ENCODE measurements at places on chromosomes 5 and 9.

DNA sequence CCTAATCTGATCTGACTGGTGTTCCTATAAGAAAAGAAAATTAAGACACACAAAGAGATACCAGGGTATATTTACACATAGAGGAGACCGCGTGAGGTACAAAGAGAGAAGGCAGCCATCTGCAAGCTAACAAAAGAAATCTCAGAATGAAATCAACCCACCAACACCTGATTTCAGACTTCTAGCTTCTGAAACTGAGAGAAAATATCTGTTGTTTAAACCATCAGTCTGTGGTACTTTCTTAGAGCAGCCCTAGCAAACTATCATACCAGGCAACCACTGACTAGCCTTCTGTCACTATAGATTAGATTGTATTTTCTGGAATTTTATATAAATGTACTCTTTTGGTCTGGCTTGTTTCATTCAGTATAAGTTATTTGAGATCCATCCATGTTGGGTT, 779.3 kb upstream of the ACO1 start:
- H3K27ac ChIP-seq, result no peak overlapping the region
- no peaks in the 10 kb centered on the region for H3K36me3 ChIP-seq
- no peak for DNase-seq

DNA sequence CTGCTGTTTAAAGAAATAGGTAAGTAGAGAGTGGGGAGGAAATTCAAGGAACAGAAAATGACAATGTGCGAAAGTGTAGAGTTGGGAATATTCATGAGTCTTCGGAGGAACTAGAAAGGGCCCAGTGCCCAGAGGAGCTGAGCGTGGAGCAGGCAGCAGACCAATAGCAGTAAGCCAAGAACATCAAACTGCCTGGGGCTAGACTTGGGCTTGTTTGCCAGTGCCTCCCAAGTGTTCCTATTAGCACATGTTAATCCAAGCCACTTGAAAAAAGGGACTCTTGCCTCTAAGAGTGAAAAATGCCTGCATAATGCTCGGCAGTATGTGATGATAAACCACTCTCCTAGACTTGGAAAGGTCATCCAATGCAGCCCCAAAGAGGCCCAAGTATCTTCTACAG, 1.2 kb upstream of the TAL2 start:
- H3K36me3 ChIP-seq, result no peaks in the 10 kb centered on the region
- DNase-seq, result no peak
- no peak overlapping the region for H3K4me3 ChIP-seq
- peaks cover 5% of the 10 kb centered on the region for H3K27me3 ChIP-seq
- no peak overlapping the region for H3K27ac ChIP-seq

GRCh38 chr5:87909382-87909781, 359.3 kb downstream of the TMEM161B start:
- H3K36me3 ChIP-seq, result no peaks in the 10 kb centered on the region
- H3K4me3 ChIP-seq, result no peak overlapping the region
- no peak for DNase-seq
- H3K27ac ChIP-seq, result no peak overlapping the region
- H3K4me1 ChIP-seq, result no peaks in the 10 kb centered on the region
- no peaks in the 10 kb centered on the region for H3K27me3 ChIP-seq

DNA sequence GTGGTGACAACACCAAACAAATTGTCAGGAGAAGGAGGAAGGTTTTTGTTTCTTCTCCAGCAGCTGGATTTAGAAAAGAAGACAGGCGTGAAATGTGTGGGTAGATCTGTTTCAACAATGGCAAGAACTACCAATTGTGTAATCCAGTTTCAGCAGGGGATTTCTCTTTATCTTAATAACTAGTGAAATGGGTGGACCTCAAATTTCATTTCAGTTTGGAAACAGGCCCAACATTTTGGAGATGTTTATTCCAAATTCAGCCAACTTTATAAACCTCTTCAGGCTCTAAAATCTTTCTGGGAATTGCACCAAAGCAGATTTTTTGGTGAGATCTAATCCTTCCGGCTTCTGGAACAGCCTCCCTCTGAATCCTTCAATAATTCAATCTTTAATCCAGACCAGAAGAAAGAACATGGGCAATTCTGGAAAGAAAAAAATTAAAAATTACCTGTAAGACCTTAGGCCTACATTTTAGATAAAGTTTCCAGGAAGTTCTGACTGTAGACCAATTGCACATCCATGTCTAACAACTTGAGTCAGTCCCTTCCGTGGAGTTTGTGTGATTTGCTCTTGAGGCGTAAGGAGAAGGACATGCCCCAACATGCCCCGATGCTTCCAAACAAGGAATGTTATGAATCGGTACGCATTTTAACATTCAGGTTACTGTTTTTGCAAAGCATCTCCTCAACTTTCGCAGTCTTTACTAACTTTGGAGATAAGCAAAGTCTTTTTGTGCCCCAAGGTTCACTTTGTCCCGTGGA, 423.6 kb downstream of the IRX1 start:
- no peaks in the 10 kb centered on the region for H3K36me3 ChIP-seq
- no peak for DNase-seq
- H3K27ac ChIP-seq, result no peak overlapping the region
- H3K4me1 ChIP-seq, result peaks cover 22% of the 10 kb centered on the region
- no peaks in the 10 kb centered on the region for H3K27me3 ChIP-seq
- H3K4me3 ChIP-seq, result no peak overlapping the region

DNA sequence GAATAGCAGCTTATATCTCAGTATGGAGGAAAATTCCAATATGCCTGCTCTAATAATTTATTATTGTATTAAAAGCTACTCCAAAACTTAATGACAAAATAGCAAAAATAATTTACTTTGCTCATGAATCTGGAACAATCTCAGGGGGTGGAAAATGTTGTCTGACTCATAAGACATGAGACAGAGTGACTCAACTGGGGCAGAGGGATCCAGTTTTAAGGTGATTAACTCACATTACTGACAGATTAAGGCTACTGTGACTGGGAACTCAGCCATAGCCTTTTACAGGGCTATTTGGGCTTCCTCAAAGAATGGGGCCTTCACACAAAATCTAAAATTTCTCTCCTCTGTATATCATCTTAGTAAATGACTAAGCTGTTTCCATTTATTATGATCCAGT, 1172.9 kb downstream of the CDH12 start:
- no peak overlapping the region for H3K27ac ChIP-seq
- H3K4me3 ChIP-seq, result no peak overlapping the region
- H3K4me1 ChIP-seq, result no peaks in the 10 kb centered on the region
- H3K27me3 ChIP-seq, result no peaks in the 10 kb centered on the region
- DNase-seq, result no peak

GRCh38 chr5:57456531-57457135, 26.0 kb downstream of the ACTBL2 start:
- no peaks in the 10 kb centered on the region for H3K36me3 ChIP-seq
- no peak for DNase-seq
- no peak overlapping the region for H3K4me3 ChIP-seq
- H3K4me1 ChIP-seq, result no peaks in the 10 kb centered on the region
- no peaks in the 10 kb centered on the region for H3K27me3 ChIP-seq

Measured in esophagus squamous epithelium (tissue), 5 donors.